ENCODE measurements at places on chromosomes 6 and 20.

- no peak for DNase-seq
Observed at GRCh38 chr20:48800177-48800576, 27.6 kb downstream of the PREX1 start.

DNA sequence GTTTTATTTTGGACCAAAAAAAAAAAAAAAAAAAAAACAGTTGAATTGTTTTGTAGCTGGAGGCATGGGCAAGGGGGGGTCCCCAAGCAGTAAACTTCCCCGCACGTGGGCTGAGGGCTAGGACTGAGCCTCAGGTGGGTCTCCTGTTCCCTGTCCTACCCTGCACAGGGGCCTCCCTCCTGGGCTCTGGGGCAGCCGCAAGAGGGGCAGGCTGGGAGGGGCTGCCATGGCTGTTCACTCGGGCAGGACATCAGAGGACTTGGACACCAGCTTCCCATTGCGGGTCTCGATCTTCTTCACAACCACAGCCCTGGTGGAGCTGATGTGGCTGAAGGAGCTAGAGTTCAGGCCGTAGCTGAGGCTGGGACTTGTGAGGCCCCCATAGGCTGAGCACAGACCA is 21.1 kb downstream of the SGK1 start:
- no peak for DNase-seq

- DNase-seq: peak; percentile 60
Observed at GRCh38 chr6:125753218-125753936, 3.9 kb downstream of the HEY2 start.

GRCh38 chr20:64188091-64188490 is 23.8 kb downstream of the MYT1 start:
- no peak for DNase-seq

- DNase-seq: no peak
Observed at GRCh38 chr6:14067656-14068055, 49.9 kb upstream of the CD83 start.

- no peak for DNase-seq
Observed at GRCh38 chr6:166494757-166495486, 91.6 kb downstream of the RAMACL start.

GRCh38 chr6:42239736-42240375 is 22.2 kb upstream of the MRPS10 start:
- DNase-seq: no peak

- DNase-seq: peak; percentile 73
Observed at GRCh38 chr6:52497652-52498408, 77.7 kb downstream of the EFHC1 start.

- no peak for DNase-seq
Observed at GRCh38 chr20:59150821-59151251, 12.8 kb upstream of the ZNF831 start.

- DNase-seq: no peak
Observed at GRCh38 chr20:60970601-60971000, 281.5 kb upstream of the CDH4 start.

DNA sequence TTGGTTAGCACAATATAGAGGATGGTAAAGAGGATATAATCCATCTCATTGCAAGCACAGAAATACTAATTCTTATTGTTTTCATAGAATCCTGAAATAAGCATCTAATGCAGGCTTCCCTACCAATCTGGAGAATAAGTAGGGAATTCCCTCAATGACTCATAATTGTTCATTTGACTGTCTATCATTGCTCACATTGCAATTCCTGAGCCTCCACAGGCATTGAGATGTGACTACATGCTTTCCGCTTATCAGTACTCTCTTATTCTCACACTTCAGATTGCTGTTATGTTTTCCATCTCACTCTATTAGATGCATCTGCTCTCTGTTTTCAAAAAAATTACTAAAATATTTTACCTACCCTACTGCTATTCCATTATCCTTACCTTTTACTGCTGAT is 216.2 kb upstream of the PRSS16 start:
- DNase-seq: no peak

- no peak for DNase-seq
Observed at GRCh38 chr20:57902473-57902872, 192.7 kb upstream of the PMEPA1 start.

DNA sequence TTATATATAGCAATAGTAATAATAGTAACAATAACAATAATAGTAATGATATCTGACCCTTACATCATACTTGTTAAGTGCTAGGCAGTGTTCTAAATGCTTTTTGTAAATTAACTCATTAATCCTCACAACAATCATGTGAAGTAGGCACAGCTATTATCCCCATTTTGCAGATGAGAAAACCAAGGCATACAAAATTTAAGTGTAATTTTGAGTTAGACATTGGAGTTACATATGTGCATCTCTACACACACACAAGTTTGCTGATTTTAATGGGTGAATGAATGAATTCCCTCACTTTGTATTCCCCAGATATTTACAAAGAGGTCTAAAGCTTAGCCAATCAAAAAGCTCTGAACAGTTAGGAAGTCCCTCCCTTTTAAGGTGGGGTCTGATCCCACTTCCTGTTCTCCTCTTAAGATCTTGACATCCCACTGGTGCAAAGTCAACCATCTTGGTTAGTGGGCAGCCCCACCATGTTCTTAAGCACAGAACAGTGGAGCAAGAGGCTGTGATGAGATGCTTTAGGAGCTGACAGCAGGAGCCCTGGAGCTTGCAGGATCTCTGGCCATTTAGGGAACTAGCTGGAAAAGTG is 85.3 kb upstream of the FOXP4 start:
- no peak for DNase-seq

DNA sequence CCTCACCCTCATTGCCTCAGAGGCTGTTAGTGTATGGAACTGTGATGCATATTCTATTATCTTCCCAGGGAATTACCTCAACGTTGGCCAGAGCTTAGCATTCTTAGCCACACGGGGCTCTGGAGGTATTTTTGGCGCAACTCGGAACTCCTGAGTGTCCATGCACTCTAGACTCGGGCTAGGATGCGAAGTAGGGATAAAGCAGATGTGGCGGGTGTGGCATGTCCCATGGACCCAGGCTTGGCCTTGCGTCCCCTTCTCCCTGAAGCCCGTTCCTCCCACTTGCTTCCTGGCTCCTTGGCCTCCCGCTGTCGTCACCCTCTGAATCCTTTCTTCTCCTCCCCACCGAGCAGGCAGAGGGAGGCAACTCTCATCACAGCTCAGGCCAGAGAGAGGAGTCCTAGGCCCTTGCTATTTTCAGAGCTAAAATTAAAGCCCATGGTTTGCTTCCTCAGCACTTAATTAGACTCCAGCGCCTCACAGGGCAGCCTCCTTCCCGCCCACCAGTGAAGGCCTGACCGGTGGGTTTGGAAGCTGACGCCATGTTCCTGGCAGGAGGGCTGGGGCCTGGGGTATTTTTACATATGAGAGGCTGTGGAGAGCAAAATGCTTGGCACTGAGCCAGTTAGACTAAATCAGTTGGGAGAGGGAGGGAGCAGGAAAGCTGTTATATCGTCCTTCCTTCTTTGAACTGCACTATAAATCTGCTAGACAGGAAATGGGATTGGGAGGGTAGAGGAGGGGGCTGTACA is 138.7 kb downstream of the FOXO3 start:
- peak; percentile 53 for DNase-seq

DNA sequence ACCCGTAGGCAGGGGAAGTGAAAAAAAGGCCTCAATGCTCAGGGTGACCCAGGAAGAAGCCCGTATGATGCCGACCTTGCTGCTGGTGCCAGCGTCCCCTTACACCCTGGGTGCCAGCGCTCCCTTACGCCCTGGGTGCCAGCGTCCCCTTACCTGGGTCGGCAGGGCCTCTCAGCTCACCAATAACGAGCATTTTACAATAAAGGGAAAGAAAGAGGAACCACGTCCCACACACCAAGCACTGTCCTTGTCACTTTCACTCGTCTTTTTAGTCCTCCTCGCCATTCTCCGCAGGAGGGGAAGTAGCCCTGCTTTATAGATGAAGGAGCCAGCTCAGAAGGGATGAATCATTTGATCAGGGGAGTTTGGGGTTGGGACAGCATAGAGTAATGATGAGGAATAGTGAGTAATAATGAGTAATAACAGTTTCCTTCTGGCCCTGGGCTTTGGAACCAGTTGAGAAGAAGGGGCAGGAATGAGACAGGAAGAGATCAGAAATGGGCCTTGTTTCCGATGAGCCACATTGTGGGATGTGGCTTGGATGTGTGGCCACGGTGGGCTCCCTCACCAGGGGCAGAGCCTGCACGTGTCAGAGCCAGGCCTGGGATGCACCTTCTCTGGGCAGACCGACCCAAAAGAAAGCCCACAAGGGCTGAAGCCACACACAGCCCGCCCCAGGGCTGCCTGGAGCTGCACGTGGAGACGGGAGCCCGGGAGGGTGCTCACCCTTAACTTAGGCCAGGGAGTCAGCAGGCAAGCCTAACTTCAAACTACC is 75.7 kb downstream of the SYNJ2 start:
- no peak for DNase-seq

GRCh38 chr6:19268718-19269117 is 568.5 kb upstream of the ID4 start:
- DNase-seq: no peak

- no peak for DNase-seq
Observed at GRCh38 chr20:32972181-32973076, 31.8 kb downstream of the SUN5 start.

DNA sequence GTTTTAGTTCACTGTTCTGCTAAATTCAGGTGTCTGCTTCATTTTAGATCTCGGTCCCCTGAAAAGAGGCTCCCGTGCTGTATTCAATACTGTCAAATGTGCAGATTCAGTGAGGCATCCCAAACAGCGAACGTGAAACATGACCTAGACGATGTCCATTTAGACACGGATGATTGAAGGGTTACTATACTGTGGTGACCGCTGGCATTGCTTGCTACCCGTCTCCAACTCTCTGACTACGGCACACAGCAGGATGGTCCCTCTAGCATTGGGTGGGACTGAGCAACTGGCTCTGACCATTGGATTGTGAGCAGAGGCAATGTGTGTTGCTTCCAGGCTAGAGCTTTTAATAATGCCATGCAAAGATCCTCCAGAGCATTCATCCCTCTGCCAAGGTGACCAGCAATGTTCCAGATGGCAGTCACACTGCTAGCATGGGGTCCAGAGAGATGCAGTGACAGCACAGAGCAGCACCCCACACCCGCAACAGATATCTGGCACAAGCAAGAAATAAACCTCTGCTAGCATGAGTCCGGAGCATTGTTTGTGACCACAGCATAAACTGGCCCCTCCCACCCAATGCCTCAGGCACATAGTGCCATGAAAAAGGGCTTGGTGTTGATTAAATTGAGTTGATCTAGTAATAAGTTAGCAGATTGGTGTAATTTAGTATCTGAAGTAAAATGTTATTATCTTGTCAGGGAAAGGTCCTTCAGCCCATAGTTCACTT is 9.0 kb downstream of the METTL24 start:
- DNase-seq: no peak

DNA sequence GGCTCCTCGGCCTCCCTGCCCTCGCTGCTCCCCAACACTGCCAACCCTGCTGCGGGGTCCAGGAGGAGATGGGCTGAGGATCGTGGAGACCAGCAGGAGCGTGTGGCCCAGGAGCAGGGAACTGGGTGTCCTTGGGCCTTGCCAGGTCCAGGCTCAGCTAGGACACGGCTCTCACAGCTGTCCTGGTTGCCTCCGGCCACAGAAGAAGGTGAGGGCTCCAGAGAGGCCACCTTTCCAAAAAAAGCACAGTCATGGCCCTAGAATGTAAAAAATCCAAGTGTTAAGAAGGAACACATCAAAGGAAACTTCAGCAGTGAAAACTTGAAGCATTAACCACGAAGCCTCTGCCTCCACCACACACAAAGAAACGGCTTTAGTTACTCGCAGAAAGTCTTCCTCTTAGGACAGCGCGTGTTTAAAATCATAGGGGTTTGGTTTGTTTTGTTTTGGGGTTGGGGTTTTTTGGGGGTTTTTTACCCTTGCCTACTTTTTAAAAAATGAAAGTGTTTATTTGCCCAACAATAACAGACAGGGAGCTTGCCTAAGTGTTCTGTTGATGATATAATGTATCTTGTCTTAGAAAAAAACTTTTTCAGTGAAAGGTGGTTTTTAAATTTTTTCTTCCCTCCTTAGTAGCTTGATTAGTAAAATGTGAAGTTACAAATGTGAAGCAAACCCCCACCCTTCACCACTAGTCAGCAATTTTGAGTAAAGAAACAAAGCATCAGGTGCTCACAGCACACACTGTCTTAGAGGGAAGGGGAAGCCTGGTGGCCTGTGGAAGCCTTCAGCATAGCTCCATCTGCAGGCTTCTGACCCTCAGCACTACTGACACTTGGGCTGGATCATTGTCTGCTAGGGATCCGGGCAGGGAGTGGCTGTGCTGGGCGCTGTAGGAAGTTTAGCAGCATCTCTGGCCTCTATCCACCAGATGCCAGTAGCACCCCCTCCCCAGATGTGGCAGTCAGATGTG is 60.0 kb downstream of the PTPN1 start:
- no peak for DNase-seq

- no peak for DNase-seq
Observed at GRCh38 chr20:38631155-38632022, 29.8 kb downstream of the ARHGAP40 start.

DNA sequence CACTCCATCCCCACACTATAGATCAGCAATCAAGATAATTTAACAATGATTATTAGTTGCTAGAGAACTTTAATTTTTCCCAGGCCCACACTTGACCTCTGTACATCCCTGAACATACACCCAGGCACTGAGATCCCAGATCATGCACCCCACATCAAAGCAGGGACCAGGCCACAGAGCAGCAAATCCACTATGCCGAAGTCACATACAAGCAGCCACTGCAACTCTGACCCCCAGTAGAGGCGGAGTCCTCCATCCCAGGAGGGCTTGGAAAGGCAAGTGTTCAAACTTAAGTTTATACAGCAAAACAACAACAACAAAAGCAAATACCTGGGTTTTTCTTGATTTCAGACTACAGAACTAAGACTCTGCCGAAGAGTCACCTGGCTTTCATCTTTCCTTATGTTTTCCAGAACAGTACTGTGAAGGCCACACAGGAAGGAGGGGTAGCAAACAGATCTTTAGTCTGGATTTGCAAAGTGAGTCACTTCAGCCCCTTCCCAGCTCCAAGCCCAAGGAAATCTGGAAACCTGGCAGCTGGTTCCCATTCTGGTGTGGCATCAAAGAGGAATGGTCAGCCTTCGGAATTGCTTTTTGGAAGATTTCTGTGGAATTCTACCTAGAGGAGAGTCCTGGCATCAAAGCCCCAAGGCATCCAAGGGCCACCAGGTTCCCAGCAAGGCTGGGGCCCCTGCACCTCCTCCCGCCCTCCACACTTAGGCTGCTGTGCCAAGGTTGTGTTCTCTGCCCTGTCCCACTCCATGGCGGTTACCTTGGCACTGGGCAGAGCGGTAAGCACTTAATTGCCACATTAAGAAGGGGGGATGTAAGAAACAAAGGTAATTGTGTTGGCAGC is 7.3 kb downstream of the JAG1 start:
- DNase-seq: no peak

Measured in NCI-H1105 treated with DMSO at 0.1 percent for 48 hours (cell line).